ENCODE measurements at places on chromosomes 16 and 17.
A peak's percentile ranks its signal among the peaks of the same experiment; 100 is the strongest.

DNA sequence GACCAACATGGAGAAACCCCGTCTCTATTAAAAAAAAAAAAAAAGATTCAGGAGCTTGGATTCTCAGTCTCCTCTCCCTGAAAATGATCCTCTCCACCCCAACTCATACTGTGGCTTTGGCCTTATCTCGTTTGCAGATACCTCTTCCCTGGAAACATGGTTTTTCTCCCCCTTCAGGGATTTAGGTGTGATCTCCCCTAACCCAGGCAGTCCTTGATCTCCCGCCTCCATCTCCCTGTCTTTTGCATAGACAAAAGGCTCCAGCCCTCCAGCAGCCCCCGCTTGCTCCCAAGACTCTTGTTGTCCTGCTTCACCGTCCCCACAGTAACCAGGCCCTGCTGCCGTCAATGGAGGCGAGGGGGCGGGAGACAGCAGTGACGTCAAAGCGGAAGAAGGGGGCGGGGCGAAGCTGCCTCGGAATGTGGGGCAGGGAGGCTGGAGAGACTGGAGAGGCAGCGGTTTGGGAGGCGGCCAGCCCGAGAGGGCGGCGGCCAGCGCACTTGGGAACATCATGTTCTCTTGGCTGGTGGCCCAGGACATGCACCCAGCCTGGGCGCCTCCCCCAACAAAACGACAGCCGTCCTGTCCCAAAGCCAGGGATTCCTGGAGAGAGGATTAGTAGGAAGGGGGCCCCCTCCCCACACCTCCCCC lies 1.9 kb upstream of the PER1 start:
- DNase-seq: peak; percentile 82

GRCh38 chr16:69724414-69724873 lies 1.9 kb downstream of the NQO1 start:
- no peak for DNase-seq

DNA sequence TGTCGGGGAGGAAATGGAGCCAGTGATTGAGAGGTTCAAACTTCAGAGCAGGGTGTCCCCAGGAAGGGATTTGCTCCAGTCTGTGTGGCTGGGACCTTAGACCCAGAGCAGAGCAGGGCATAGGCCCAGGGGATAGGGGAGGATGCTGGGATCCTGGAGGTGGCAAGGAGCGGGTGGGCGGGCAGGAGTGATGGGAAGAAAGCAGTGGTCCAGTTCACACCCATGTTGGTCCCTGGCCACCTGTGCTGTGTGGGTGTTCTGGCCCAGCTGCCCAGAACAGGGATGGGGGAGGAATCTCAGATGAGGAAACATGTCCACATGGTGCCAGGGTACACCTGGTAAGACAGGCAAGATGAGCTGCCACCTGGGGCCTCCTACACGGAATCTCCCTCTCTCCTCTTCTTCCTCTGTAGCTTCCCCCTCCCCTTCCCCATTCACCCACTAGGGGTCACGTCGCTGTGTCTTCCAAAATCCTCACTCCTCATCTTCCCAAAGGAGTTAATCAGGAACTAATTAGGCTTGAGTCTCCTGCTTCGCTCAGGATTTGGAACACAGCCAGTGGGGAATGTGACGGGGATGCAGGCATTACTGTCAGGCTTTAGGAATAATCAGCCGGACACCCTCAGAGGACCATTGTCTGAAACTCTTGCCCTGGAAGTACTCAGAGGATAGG lies 2.3 kb downstream of the BEAN1 start:
- DNase-seq: no peak

GRCh38 chr16:57600048-57600835 lies 28.2 kb upstream of the ADGRG1 start:
- no peak for DNase-seq

DNA sequence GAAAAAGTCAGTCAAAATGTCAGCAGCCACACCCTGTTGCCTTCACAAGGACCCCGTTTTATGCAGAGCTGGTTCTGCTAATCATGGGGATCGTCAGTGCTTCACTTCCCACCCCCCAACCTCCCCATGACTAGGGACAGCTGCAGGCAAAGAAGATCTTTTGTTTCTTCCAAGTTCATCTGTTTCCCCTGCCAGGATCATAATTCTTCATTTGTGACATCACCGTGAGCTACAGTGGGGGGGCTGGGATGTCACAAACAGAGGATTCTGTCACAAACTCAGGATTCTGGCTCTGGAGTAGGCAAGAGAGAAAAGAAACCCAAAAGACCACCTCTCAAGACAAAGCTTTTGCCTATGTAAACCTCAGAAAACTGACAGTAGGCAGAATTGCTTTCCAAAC lies 24.7 kb downstream of the DNAJC7 start:
- no peak for DNase-seq

DNA sequence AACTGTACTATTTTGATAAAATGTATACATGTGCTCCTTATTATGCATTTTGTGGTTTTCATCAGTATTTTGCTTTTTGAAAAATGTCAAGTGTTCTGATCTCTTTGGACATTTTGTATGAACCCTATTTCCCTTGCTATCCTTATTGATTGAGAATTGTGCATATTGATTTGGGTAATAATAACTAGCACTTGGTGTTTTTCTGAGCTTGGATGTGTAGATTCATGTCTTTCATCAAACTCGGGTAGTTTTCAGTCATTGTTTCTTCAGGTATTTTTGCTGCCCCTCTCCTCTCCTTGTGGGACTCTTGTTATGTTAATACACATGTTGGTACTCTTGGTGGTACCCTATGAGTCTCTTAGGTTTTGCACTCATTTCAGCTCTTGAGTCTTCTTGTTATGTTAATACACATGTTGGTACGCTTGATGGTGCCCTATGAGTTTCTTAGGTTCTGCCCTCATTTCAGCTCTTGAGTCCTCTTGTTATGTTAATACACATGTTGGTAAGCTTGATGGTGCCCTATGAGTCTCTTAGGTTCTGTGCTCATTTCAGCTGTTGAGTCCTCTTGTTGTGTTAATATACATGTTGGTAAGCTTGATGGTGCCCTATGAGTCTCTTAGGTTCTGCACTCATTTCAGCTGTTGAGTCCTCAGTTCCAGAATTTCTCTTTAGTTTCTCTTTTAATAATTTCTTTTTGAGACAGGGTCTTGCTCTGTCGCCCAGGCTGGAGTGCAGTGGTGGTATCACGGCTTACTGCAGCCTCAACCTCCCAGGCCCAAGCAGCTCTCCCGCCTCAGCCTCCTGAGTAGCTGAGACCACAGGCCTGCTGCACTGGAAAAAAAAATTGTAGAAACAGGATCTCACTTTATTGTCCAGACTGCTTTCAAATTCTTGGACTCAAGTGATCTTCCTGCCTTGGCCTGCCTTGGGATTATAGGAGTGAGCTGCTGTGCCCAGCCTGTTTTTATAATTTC lies 19.3 kb downstream of the ZNF750 start:
- DNase-seq: no peak
